ENCODE measurements at places on chromosomes 7 and 10. TPM values are rescaled to one million over a fixed set of nuclear protein-coding genes. Genes with fewer than 3 reads are reported as not detected.

- no peak for DNase-seq
Measured at GRCh38 chr7:6172910-6173295, 99.5 kb downstream of the CYTH3 start.

DNA sequence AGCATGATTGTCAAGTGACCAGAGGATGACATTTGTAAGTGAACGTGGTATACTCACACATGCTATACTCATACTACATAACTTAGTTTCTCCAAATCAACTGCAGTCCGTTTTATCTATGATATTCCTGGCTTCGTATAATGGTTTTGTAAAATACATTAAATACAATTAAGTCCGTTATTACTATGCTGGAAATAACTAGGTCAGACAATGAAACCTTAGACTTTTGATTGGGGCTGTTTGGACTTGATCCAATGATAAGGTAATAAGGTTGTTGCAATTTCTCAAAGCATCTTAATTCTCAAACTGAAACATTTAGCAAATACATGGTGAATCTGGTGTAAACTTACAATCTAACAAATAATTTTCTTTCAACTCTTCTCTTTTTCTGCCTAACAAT, 117.0 kb downstream of the TWIST1 start:
- DNase-seq, result no peak

DNA sequence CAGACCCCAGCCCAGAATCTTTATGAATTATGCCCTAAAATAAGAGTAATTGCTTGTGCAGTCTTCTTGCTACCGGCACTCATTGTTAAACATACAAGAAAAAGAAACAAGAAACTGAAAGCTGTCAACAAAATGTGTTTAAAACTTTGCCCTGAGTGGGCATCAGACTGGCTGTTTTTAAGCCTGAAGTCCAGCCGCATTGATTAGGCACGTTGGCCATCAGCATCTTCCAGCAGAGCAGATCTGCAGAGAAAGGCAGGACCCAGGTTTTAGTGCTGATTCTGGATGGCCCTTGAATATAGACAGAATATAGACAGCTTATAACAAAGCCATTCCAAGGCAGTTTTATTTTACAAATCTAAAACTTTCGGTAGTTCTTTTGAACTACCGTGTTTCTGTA, 102.8 kb downstream of the POLL start:
- no peak for DNase-seq

- DNase-seq, result no peak
Measured at GRCh38 chr7:157676001-157676400, 339.2 kb downstream of the DNAJB6 start.

GRCh38 chr7:18469316-18469715, 26.2 kb upstream of the HDAC9 start:
- DNase-seq, result no peak

GRCh38 chr7:126578338-126578737, 674.4 kb downstream of the GRM8 start:
- DNase-seq, result no peak

GRCh38 chr10:3704565-3705325, 80.3 kb downstream of the KLF6 start:
- DNase-seq, result no peak

DNA sequence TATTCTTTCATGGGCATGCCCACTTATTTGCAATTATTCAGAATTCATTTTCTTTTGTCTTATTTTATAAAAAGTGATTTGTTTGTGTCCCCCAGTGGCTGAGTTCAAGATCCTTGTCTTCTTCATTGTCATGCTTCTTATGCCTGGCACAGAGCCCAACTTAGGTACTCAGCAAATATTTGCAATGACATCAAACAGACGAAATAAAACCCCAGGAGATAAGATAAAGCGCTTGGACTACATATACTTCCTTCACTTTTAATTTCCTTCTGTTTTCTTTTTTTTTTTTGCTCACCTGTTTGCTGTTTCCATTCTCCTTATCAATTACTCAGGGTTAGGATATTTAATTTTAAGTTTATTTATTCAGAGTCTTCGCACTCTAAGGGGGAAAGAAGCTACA, 225.0 kb downstream of the SDHAF3 start:
- DNase-seq, result no peak

GRCh38 chr7:102426268-102427018, 6.9 kb upstream of the ORAI2 start:
- DNase-seq, result no peak

GRCh38 chr7:74256491-74257408, 2.6 kb upstream of the RFC2 start:
- no peak for DNase-seq

- peak; percentile 18 for DNase-seq
Measured at GRCh38 chr7:120337308-120337907, 64.4 kb downstream of the KCND2 start.

DNA sequence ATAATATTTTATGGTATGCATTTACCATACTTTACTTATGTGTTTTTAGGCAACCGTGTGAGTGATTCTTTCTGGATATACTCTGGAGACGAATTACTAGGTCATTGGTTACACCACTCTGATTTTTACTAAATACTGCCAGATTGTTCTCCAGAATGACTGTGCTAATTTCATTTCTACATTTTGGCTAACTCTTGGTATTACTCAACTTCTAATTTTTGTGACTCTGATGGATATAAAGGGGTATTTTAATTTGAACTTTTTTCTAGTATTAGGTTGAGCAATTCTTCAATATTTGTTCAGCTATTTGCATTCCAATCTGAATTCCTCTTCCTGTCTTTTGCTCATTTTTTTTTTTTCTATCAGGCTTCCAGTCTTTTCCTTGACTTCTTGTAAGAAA, 223.6 kb downstream of the MDFIC start:
- no peak for DNase-seq

PRTFDC1 gene
- total RNA-seq, result 22.7 TPM

STEAP1B gene
- 2.6 TPM for total RNA-seq

CAMK1D gene
- total RNA-seq, result 2.7 TPM

MRLN gene
- not detected for total RNA-seq

LRRTM3 gene
- total RNA-seq, result not detected

VSTM2A gene
- total RNA-seq, result not detected

TIMM23B gene
- total RNA-seq, result 18.8 TPM

Data from Calu3 (cell line).